ENCODE measurements at places on chromosomes 7 and 10.

- DNase-seq = no peak
Measured at GRCh38 chr10:69894156-69894555, 92.5 kb downstream of the COL13A1 start.

- peak; percentile 55 for DNase-seq
Measured at GRCh38 chr10:77428691-77429395, 208.8 kb downstream of the KCNMA1 start.

- DNase-seq = no peak
Measured at GRCh38 chr7:826230-826917, 5.9 kb upstream of the SUN1 start.

- DNase-seq = no peak
Measured at GRCh38 chr10:124213899-124214510, 120.6 kb upstream of the CHST15 start.

- DNase-seq = no peak
Measured at GRCh38 chr10:128556182-128557110, 430.2 kb upstream of the MKI67 start.

DNA sequence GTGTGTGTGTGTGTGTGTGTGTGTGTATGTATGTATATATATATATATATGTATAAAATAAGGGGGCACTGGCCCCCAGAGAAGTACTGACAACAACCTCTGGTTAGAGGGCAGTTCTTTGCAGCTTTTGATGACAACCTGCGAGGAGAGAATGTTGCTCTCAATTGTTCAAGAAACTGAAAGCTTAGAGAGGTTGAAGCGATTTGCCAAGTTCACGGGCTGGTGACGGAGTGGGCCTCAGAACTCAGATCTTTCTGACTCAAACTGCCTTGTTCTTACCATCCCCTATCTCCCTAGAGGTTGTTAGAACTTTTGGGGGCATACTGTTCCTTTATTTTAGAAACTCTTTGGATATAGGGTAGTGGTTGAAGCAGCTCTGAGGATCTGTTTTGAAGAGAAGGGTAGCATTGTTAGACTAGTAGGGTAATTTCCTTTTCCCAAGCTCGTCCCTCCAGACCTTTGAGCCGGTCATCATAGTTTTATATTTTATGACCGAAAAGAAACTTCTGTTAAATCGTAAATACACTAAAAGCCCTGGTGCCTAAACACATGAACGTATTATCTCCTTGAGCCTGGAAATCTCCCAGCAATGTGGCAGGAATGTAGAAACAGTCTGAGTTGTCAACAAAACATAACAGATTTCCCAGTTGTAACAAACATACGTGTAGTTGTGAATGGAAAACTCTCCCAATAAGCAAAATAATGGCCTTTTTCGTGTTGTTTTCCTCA, 541.7 kb upstream of the GALNT17 start:
- no peak for DNase-seq

GRCh38 chr7:90858546-90858945, 262.4 kb downstream of the CDK14 start:
- DNase-seq = no peak

DNA sequence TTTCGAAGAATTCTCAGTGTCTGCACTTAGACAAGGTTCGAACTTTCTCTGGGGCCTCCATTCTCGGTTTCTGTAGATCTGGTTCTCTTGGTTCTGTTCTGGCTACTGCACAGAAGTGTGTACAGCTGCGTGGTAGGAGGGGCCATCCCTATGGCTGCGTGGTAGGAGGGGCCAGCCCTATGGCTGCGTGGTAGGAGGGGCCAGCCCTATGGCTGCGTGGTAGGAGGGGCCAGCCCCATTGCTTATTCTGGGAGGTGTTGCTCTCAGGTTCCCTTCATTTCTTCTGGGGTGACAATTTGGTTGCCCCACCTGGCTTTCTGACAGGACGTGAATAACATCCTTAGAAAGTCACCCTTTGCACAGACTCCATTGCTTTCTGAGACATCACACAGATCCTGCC, 65.2 kb upstream of the CHST15 start:
- no peak for DNase-seq

GRCh38 chr7:100942045-100942774, 7.1 kb upstream of the MUC3A start:
- no peak for DNase-seq

- DNase-seq = peak; percentile 53
Measured at GRCh38 chr10:118754229-118754555, 578 bp downstream of the CACUL1 start.

- DNase-seq = peak; percentile 99
Measured at GRCh38 chr10:6144406-6145165, 55.8 kb downstream of the RBM17 start.

DNA sequence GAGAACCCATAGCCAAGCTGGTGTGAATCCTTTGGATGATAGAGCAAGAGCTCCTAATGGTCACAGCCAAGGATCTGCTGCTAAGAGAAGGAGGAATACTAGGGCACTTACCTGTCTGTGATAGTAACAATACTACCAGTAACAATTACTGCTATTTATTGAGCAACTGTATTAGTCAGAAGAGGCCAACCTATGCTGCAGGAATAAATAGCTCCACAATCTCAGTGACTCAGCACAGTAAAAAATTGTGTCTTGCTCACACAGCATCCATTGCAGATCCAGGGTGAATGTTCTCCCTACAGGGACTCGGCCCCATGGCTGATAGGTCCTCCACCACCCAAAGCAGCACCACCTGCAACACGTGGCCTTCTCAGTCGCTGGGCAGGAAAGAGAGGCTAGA, 257.6 kb upstream of the ZMIZ1 start:
- no peak for DNase-seq

GRCh38 chr10:100824886-100825285, 79.5 kb downstream of the PAX2 start:
- no peak for DNase-seq

DNA sequence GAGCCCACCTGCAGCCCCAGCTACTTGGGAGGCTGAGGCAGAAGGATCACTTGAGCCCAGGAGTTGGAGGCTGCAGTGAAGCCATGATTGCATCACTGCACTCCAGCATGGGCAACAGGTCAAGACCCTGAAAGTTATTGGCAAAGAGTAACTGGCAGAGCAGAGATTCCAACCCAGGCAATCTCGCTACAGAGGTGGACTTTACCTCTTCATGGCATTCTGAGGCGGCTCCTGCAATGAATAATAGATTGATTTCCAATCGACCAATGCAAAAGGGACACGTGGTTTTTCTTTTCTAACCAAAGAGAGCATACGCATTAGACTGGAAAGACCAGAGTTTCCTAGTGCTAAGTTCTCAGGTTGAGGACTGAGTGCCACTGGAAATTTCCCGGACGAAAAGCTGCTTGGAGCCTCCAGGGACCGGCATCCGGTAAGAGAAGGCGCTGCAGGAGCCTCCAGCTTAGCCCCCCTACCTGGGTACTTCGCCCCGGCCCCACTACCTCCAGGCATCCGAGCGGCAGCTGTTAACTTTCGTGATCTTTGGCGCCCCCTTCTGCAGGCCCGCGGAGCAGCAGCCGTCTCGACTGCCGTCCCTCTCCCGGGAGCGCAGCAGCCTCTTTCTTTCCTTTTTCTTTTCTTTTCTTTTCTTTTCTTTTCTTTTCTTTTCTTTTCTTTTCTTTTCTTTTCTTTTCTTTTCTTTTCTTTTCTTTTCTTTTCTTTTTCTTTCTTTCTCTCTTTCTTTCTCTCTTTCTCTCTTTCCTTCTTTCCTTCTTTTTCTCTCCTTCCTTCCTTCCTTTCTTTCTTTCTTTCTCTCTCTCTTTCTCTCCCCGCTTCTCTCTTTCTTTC, 4.1 kb downstream of the MBLAC1 start:
- peak; percentile 78 for DNase-seq

- DNase-seq = no peak
Measured at GRCh38 chr10:73855413-73855812, 18.9 kb downstream of the CAMK2G start.

DNA sequence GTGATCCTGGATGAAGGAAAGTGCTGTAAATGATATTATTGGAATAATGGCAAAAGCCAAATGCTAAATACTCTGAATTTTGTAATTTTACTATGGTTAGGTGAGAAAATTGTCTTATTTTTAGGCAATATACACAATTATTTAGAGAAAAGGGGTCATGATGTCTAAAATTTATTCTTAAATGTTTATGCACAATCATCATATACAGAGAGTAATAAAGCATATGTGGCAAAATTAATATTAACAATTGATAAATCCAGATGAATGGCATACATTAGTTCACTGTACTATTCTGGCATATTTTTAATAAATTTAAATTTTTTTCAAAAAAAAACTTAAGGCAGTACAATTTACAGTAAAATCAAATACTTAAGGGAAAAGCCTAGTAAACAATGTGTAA, 7.4 kb downstream of the IPMK start:
- no peak for DNase-seq

DNA sequence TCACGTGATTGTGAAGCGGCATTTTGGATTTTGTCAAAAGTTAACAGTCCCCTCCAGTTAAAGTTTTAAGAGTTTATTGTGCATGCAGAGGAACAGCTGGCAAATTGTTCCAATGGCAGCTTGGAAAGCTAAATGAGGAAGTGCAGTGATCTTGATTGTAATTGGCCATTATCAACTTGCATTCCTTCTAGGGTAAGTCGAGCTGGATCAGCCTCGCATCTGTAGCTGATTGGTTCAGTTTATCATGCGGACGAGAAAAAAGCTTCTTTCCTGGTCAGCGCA, 566 bp downstream of the ZNF789 start:
- no peak for DNase-seq

DNA sequence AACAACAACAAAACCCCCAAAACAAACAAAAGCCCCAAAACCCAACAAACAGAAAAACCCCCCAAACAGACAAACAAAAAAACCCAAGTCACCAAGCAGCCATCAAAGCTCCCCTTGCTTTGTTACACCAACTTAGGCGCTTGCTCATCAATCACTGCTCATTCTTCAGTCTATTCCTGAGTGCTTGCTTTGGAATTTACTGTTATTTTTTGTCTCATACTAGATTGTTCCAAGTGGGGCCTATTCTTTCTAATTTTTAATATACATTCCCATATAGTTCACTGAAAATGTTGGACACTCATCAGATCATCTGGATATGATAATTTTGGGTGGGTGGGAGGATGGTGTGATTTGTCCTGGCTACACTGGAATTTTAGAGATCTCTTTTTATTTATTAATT, 126.0 kb upstream of the JCAD start:
- DNase-seq = no peak

DNA sequence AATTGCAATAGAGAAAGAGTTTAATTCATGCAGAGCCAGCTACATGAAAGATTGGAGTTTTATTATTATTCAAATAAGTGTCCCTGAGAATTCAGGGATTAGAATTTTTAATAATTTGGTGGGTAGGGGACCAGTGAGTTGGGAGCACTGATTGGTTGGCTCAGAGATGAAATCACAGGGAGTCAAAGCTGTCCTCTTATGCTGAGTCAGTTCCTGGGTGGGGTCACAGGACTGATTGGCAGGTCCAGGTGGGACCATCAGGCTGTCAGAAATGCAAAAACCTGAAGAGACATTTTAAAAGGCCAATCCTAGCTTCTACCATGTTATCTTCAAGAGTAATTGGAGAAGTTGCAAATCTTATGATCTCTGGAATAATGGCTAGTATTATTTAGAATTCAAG, 56.0 kb upstream of the KAT6B start:
- DNase-seq = no peak

DNA sequence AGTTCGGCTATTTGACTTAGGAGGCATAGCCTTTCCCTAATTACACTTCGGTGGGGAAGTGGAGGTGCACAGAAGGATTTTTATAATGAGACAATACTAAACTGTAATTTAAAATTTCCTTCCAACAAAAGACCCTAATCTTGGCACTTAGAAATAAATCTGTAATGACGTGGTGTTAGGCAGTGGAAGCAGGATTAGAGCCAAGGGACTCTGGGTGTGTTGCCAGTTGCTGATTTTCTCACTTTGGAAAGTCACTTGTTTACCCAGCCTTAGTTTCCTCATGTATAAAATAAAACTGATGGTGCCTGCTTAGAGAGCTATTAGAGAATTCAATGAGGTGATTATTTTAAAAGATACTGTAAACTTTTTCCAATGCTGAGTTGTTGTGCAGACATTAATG, 287.2 kb downstream of the AUTS2 start:
- DNase-seq = no peak

GRCh38 chr10:66321723-66322665, 603.8 kb upstream of the LRRTM3 start:
- DNase-seq = no peak

- DNase-seq = no peak
Measured at GRCh38 chr7:77687100-77687746, 9.0 kb upstream of the RSBN1L start.

- DNase-seq = no peak
Measured at GRCh38 chr7:129918922-129919321, 33.8 kb downstream of the UBE2H start.

GRCh38 chr7:47546171-47546570, 35.7 kb downstream of the TNS3 start:
- no peak for DNase-seq

DNA sequence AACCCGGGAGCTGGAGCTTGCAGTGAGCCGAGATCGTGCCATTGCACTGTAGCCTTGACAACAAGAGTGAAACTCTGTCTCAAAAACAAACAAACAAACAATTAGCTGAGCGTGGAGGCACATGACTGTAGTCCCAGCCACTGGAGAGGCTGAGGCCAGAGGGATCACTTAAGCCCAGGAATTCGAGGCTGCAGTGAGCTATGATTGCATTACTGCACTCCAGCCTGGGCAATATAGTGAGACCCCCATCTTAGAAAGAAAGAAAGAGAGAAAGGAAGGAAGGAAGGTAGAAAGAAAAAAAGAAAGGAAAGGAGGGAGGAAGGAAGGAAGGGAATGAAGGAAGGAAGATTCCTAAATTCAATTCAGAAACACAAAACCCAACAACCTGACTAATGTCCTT, 141.3 kb upstream of the TNRC18 start:
- DNase-seq = no peak

GRCh38 chr7:35630024-35630972, 64.6 kb downstream of the HERPUD2 start:
- DNase-seq = no peak

DNA sequence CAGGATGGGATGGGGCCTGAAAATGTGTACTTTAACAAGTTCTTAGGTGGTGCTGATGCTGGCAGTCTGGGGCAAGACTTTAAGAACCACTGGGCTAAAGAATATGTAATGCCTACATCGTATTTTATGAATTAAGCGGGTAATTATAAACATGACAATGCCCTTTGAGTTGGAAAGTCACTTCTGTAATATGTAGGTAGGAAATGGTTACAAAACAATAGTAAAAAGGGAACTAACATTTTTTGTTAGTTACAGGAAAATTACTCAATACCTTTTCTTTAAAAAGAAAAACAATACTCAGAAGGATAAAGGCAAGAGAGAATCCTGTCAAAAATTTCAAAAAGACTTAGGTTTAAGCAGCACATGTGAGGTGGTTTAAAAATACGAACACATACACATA, 48.3 kb upstream of the STEAP4 start:
- no peak for DNase-seq

DNA sequence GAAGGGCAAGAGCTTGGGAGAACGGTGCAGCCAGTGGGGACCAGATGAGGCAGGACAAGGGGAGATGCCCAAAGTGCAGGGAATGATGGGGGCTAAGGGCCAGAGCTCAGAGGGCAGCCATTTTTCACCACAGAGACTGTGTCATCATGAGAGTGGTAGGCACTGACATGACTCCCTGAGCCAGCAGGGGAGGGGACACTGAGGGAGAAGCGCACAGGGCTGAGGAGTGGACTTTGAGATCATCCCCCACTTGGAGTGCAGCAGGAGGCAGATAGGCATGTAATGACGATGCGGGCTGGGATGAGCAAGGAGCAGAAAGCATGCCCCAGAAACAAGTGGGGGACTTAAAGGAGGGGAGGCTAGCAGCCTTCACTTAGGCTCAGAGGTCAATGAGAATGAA, 5.2 kb upstream of the SMKR1 start:
- DNase-seq = no peak

Data from left lung (tissue), 14 donors.